Activated T-helper 9 cell treated with anti-CD3 and anti-CD28 coated beads, Interleukin-2, amount 50 U/mL, for 16 hours (primary cell): ENCODE measurements at places on chromosomes 2 and 18.

DNA sequence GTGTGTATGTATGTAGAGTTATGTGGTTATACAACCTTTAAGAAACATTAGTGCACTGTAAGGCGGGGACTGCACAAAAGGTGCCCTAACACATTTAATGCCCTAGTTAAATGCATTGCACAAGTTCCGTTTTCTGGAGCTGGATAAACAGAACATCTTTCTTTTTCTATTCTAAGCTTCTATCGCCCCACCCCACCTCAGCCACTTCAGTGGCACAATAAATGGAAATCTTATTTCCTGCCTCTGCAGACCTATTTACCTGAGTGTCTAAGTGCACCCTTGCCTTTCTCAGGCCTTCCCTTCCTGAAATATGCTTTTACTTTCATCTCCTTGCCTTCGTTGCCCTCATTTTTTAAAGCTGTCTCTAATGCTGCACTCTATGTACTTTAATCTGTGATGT lies 123.5 kb downstream of the TANC1 start:
- DNase-seq, result no peak

DNA sequence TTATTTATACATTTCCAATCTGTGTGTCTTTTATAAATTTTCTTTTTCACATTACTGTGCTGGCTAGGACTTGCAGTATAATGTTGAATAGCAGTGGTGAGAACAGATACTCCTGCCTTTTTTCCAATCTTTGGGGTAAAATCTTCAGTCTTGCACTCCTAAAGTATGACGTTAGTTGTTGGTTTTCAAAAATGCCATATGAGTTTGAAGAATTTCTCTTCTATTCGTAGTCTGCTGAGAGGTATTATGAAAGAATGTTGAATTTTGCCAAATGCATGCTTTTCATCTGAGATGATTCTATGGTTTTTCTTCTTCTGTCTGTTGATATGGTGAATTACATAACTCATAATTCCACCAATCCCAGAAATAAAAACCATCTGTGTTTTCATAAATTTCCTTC lies 335.3 kb upstream of the CHST9 start:
- no peak for DNase-seq

DNA sequence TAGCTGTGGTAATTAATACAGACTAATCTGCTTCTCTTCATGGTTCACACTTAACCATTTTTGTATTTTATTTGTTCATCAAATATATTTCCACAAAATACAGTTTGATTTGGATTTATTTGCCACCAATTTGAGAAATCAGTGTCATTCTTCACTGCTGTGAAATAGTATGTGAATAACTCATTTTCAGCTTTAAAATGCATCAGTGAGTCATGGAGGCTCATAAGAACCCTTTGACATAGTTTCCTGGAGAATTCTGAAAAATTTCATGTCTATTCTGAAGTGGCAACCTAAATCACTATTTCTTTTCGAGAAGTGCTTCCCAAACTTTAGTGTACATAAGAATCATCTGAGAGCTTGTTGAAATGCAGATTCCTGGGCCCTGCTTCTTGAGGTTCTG lies 1026.7 kb upstream of the ACVR2A start:
- no peak for DNase-seq

- DNase-seq, result no peak
Observed at GRCh38 chr2:177072090-177072489, 140.5 kb upstream of the HNRNPA3 start.

- DNase-seq, result no peak
Observed at GRCh38 chr18:45667056-45667736, 51.9 kb downstream of the SLC14A2 start.

GRCh38 chr2:43305517-43305916 lies 79.1 kb upstream of the ZFP36L2 start:
- no peak for DNase-seq

DNA sequence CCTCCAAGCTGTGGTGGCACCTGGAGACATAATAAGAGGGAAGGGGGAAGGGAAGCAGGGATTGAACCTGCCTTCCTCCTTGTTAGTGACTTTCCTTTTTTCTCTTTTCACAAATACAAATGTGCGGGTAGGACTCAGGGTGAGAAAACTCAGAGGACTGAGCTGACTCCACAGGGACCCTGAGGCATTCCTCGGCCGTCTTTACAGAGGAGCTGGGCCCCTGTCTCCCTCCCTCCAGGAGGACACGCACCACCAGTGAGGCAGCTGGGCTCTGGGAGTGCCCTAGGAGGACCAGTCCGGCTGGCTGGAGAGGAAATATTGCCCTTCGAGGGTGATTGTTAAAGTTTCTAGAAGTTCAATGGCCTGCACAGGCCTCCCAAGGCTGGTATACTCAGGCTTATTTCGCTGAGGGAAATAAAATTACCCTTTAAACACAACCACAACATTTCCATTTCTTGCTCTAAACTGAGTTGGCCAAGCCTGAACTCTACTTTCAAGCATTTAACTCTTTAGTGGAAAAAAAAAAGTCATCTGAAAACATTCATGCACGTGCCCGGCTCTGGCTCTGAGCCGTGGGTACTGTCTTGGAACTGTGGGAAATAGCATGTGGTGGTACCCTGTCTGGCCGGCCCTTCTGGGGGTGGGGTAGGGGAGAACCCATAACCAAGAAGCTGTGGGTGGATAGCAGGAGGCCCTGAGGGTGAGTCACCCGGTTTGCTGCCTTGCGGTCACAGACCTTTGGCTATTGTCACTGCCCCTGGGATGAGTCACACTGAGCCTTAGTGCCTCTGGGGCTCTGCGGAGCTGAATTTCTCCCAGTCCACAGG lies 116.0 kb downstream of the COPS8 start:
- no peak for DNase-seq

DNA sequence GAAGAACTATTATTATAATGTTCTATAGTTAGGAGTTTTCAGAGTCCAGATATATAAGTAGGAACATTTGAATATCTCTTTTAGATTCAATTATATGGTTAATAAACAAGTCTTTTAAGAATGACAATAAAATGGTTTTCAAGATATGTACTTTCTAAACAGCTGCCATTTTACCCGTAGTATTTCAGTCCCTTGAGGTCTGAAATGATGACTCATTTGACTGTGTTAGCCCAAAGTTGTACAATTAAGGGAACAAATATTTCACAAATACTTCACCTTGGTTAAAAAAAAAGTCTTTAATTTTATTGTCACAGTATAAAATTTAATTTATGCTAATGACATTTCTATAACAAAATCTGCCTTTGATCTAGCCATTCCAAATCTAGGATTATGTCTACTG lies 91.6 kb upstream of the TANK start:
- DNase-seq, result no peak

GRCh38 chr18:66317243-66318090 lies 286.4 kb downstream of the CDH19 start:
- no peak for DNase-seq

GRCh38 chr2:2834516-2835254 lies 503.6 kb upstream of the MYT1L start:
- DNase-seq, result no peak

- DNase-seq, result no peak
Observed at GRCh38 chr2:208406474-208407451, at the start of gene PTH2R. PTH2R (plus strand) TSS chr2:208406792; CDS start chr2:208407044, 252 bp downstream.

DNA sequence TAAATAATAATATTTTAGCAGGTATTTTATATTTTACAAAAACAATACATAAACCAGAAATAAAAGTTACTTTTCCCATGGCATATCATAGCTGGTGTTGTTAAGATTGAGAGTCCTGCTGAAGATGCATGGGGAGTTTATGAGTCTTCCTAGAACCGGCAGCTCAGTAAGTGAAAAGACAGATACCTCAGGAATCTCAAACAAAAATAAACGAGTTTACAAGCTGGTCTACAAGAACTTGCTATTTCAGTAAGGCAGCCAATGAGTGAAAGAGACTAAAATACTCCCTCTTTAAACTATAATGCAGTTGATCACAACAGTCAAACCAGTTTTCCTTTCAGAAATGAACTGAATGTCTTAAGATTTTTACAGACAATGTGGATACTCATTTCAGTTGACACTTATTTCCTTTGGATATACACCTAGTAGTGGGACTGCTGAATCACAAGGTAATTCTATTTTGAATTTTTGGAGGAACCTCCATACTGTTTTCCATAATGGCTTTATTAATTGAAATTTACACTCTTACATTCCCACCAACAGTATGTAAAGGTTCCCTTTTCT lies 8.9 kb downstream of the GAREM1 start:
- DNase-seq, result no peak

DNA sequence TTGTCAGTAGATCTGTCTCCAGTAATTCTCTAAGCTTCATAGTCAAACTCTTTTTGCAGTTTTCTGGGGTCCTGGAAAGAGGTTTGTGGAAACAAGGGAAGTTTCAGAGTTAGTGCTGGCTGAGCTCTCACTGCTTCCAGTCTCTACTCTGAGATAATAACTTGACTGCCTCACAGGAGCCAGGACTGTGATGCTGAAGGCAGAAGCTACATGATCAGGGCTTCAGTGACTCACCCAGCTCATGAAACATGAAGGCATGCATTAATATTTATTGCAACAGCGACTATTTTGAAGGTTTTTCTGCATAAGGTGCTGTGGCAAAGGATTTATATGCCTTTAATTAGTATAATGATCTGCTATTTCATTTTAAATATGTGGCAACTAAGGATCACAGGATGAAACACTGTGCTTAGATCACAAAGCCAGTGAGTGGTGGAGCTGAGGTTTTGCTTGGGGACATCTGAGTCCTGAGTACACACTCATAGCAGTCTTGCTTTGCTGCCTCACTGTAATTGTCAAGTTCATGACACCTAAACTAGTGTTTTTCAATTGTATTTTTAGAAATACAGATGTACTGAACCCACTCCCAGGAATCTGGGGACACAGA lies 448.4 kb upstream of the GCFC2 start:
- no peak for DNase-seq

GRCh38 chr18:32815881-32816280 lies 43.1 kb upstream of the KLHL14 start:
- DNase-seq, result no peak

- DNase-seq, result no peak
Observed at GRCh38 chr2:12498286-12498685, 218.4 kb upstream of the TRIB2 start.

GRCh38 chr2:128166746-128167353 lies 75.8 kb downstream of the UGGT1 start:
- DNase-seq, result no peak

DNA sequence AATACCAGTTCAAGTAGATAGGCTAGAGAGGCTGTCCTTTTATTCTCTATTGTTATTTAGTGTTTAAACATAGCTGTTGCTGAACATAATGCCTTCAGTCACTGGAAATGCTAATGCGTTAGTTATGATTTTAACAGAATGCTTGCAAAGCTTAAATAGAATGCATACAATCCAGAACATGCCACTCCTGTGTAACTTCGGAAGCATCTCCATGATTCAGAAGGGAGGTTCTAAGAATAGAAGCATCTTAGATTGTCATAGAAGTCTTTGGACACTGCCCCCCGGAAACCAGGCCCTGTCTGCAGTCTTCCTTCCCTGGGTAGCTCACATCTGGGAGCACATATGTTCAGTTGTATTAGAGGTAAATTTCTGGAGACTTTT lies 73.2 kb downstream of the ZNF532 start:
- DNase-seq, result no peak

- DNase-seq, result no peak
Observed at GRCh38 chr18:76963936-76964335, 141.6 kb downstream of the ZNF236 start.

DNA sequence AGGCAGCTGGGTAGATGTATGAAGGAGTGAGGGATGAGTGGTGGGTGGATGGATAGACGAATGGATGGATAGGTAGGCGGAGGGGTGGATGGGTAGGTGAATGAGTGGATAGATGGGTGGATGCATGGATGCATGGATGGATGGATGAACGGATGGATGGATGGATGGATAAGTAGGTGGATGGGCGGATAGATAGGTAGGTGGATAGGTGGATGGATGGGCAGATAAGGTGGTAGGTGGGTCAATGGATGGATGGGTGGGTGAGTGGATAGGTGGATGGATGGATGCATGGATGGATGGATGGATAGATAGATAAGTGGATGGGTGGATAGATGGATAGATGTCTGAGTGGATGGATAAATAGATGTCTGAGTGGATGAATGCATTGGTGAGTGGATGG lies 30.1 kb downstream of the MLPH start:
- no peak for DNase-seq

- no peak for DNase-seq
Observed at GRCh38 chr2:54518430-54518829, 62.3 kb downstream of the SPTBN1 start.

- DNase-seq, result no peak
Observed at GRCh38 chr2:212958757-212959295, 192.6 kb downstream of the IKZF2 start.

- DNase-seq, result no peak
Observed at GRCh38 chr2:74441690-74442482, at the start of gene RTKN. RTKN (minus strand) TSS chr2:74441937; CDS start chr2:74441816, 121 bp downstream.

DNA sequence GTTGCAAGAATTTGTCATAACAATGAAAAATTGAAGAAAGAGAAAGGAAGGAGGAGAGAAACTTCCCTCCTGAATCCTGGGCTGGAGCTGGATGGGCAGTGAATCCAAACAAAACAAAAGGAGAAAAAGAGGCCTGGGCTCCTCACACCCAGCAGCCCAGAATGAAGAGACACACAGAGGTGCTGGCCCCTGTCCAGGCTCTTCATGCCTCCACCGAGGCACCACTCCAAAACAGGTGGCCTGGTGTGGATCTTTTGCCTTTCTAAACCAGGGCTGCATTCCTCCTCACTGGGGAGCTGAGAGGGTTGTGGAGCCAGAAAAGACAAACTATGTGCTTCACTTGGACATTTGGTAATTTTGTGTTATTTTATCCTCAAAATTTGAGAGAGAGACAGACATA lies 76.0 kb downstream of the FAM124B start:
- DNase-seq, result no peak

GRCh38 chr18:12068950-12069320 lies 24.7 kb upstream of the ANKRD62 start:
- no peak for DNase-seq

DNA sequence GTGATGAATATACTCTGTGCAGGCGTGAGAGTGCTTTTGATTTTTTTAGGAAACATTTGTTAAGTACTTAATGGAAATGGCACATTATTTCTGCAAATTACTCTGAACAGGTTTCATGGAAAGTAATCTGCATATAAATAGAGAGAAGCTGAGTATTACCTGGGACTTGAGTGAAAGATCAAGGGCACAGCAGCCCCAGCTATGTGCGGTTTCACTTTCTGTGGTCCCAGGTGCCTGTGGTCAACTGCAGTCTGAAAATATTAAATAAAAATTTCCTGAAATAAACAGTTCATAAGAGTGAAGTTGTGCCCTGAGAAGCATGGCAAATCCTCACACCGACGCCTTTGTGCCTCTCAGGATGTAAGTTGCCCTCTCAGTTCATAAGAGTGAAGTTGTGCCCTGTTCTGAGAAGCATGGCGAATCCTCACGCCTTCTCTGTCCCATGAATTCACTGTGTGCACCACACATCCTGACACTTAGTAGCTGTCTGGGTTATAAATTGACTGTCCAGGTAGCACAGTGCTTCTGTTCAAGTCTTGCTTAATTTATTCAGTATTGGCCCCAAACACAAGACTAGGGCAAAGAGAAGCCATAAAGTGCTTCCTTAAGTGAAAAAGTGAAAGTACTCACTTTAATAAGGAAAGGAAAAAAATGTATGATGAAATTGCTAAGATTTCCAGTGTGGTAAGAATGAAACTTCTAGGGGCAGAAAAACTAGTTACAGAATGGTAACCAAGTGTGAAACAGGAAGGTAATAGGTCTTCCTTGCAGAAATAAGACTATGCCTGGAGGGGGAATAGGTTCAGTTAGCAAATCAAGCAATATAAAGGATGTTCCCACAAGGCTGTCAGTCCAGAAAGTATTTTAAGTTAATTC lies 4.3 kb upstream of the SNTG2 start:
- no peak for DNase-seq
